ENCODE measurements at places on chromosomes 11 and 22.

- DNase-seq: no peak
Observed at GRCh38 chr22:20744456-20744855, 29.5 kb upstream of the SERPIND1 start.

- DNase-seq: no peak
Observed at GRCh38 chr11:103486604-103487003, 377.4 kb downstream of the DYNC2H1 start.

DNA sequence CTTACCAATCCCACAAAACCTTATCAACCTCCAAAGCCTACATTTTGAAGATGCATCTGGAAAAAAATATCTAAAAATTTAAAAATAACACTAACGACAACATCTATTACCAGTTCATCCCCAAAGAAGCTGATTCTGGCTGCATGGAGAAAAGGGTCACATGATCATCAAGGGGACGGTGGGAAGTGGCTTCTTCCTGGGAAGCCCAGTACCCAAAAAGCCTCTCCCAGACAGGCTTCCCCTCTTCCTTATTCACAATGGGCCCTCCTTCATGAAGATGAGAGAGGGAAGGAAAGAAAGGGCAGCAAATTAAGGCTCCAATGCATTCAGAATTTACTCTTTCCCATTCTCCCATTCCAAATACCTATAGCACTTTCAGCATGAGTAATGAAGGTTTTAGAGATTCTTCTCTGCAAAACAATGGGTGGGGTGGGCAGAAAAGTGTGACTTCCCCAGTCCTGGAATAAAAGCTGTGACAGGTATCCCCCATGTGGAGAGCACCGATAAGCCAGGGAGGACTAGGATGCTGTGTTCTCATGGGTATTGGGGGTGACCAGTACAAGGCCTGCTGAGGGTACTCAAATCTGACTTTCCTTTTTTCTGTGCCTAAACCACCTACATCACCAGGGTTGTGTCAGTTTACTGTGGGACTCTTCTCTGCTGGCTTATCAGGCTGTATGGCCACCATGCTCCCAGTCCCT, 88.2 kb downstream of the SIK3 start:
- DNase-seq: no peak

GRCh38 chr11:73388265-73389133, 12.3 kb downstream of the RELT start:
- DNase-seq: no peak

GRCh38 chr22:43230971-43231723, 44.2 kb upstream of the TTLL12 start:
- peak; percentile 69 for DNase-seq

- no peak for DNase-seq
Observed at GRCh38 chr11:118659953-118660680, 19.3 kb downstream of the TREH start.

GRCh38 chr22:35842954-35843353, 125.3 kb downstream of the APOL5 start:
- no peak for DNase-seq

DNA sequence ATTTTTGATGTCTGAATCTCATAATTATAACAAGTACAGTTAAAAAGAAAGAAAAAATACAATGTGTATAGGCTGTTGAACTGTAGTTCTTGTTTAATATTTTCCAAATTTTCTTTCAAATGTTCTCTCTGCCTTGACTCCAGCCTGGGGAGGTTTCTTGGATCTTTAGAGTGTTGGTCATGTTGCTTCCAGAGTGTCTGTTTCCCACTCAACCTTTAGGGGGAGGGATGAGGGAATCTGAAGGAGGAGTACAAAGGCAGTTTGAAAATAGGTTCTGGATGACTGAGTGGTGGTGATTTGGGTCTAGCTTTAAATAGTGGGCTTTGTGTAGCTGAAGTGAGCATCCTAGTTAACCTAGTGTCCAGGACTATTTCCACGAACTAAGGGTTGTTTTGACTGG, 2.0 kb downstream of the CTNND1 start:
- no peak for DNase-seq

DNA sequence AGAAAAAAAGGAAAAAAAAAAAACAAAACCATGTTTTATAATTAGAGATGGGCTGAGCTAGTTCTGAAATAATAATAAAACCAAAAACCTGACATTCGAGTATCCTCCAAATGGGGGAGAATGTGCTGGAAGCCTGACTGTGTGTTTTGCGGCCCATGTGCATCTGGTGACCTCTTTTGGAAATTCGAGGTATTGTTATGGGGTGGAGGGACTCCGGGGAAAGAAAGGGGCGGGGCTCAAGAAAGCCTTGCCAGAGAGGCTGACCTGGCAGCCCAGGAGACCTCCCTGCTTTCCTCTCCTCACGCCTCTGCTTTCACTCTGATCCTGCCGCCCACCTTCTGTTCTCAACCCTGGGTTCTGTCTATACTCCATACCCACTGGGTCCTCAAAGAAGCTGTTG, 72.9 kb downstream of the CTTN start:
- no peak for DNase-seq

GRCh38 chr11:35073691-35074419, 65.1 kb upstream of the CD44 start:
- DNase-seq: peak; percentile 37

DNA sequence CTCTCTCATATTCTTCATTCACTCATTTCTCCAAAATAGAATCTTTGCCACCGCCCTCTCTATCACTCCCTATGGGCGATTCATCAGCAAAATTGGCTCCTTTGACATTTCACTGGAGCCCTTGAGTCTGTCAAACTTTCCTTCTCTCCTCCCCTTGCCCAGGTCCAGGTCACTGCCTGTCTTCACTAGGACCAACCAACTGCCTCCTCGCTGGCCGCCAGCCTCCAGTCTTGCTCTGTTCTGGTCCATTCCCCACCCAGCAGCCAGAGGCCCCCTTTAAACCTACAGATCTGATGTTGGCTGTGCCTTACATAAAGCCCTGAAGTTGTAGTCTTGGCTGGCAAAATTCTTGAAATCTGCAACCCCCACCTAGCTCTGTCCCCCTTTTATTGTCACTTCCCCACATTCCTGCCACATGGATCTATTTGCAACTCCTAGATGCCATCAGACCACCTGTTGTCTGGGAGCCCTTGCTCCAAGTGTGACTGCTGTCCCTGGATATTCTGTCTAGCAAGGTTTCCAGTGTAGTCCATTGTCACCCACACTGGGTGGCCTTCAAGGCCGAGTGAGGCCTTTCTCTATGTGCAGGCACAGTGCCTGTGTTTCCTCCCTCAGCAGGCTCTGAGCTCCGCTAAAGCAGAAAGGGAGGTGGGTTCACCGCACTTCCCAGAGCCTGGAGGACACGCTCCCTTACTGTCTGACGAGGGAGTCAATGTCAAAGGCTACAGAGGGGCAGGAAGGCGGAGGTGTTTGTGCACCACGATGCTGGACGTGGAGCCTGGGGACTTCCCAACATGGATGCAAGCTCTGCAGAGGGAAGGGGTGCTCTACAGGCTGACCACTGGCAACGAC, 25.5 kb downstream of the MYEOV start:
- no peak for DNase-seq

DNA sequence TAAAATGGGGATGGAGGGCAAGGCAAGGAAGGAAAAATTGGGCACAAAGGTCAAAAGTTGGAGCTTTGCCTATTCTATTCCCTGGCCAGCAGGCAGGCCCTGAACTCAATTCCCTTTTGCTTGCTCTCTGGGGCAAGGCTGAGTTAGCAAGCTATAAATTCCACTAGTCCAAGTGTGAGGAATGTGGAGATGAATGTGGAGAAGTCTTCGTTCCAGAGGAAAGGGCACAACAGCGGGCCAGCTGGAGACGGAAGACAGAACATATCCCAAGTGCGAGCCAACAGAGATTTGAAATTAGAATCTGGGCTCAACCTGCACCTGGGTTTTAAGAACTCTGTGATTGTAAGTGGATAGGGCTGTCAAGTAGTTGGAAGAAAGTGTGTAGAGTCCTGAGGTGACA, 29.5 kb upstream of the FZD4 start:
- no peak for DNase-seq

DNA sequence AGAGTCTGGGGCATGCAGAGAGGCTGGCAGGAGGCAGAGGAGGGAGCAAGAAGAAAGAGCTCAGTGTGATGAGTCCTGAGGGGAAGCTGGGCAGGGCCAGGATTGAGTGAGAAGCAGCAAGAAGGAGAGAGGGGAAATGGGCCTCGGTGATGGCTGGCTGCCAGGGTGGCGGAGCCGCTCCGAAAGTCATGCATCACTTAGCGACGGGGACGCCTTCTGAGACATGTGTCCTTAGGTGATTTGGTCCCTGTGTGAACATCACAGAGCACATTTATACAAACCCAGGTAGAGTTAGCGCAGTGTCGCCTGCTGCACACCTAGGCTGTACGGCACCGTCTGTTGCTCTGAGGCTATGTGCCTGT, 15.1 kb downstream of the TBC1D22A start:
- DNase-seq: peak; percentile 39

- no peak for DNase-seq
Observed at GRCh38 chr11:11186249-11186648, 166.8 kb downstream of the CSNK2A3 start.

DNA sequence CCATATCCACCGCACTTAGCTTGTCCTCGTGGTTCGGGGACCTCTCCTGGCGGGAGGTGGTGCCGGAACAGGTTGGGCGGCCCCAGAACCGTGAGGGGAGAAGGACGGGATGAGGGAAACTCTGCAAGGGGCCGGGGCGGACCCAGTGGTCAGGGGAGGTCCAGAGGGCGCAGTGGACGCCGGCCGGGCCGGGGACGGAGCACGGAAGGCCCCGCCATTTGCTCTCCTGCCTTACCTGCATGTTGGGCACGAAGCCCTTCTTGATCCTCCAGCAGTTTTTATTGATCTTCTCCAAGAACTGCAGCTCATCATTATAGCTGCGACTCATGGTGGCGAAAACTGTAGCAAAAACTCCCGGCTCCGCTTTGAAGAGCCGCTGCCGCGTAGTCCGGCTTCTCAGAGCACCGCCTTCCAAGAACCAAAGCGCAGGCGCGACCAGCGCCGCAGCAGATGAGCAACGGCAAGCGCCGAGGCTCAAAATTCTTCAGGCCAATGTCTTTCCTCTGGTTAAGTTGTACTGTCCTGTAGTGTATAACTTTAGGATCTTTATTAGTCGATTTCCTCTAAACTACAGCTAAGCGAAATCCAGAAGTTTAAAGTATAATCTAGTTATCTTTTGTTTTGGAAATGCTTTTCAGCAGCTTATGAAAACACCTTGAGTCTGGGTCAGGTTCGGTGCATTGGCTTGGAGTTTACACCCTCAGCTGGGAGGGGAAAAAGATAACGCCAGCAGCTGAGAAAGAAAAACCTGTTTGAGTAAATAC, at the start of gene RTCB:
Gene RTCB, minus strand, starts transcription at position 419 of the 764 bp plus-strand sequence. Its CDS starts 91 bp downstream, at position 328.
- peak; percentile 96 for DNase-seq

DNA sequence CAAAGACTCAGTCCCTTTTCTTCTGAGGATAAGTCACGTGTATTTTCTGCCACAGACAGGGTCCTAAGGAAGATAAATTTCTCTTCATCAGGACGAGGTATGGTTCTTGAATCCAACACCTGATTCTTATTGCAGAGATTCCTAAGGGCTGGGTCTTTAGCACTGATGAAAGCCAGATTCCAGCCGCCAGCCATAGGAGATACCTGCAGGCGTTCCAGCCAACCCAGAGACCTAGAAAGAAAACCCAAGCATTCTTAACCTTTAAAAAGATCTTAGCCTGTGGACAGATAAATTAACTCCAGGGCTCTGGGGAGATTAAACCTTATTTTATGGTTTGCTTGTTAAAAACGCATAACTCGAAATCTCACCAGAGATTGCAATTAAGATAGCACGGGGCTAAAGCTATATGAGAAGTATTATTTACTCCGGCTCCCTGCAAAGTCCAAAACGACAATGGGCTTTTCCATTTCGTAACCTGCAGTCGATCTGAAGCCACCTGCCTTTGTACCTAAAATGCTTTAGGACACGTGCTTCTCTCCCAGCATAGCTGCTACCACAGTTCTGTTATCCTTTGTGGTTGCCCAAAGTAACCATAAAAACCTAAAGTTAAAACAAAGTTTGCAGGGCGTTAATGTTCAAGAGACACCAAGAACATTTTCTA, 104.5 kb downstream of the NXPE2 start:
- DNase-seq: no peak

DNA sequence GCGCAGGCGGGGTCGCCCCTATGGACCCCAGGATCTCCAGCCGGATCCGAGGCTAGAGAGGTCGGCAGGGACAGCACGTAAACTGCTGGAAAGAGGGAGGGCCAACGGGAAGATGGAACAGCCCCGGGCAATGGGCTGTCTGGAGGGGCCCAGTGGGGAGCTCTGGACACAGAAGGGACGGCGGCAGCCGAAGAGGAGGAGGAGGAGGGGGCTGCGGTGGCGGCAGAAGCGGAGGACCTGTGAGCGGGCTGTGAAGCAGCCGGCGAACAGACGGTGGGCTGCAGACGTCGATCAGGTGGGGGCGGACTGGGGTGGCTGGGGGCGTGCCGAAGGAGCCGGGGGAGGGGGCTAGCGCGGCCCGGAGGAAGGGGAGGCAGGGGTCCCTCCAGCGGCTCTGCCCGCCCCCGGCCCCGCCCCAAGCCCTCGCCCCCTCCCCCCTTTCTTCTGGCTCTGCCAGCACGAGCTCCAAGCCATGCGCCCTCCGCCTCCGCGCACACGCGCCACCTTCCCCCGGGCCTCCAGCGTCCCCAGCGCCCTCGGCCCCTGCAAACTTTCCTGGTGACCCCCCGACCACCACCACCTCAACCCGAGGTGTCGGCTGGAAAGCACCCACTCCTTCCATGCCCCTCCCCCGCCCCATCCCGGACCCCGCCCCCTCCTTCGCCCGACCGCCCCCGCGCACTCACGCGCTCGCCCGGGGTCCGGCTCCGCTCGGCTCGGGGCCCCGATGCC, 432 bp downstream of the TNKS1BP1 start:
- peak; percentile 8 for DNase-seq

- DNase-seq: no peak
Observed at GRCh38 chr22:26134654-26135330, 34.5 kb upstream of the SEZ6L start.

GRCh38 chr11:63775191-63775590, 6.6 kb upstream of the ZFTA start:
- no peak for DNase-seq

DNA sequence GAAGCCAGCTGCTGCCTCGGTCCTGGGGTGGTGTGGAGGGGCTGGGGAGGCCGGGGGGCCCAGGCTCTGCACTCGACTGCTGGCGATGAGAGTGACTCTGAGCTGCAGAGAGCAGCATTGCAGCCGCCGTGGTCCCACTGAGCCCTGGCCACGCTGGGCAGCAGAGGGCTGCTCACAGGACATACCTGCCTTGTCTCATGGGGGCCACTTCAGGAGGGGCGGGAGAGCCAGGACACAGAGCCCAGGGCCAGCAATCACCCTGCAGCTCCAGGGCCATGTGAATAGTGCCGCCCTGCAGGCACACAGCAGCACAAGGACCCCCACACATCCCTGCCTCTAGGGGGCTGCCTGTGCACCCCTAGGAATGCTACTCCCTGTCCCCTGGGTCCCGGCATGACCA, 147.0 kb downstream of the CRYBB2 start:
- no peak for DNase-seq

GRCh38 chr22:19431649-19432132, at the start of gene HIRA:
Gene HIRA, minus strand, starts transcription at chr22:19431733. Its CDS starts 257 bp downstream, at chr22:19431476.
- DNase-seq: peak; percentile 90

- DNase-seq: peak; percentile 43
Observed at GRCh38 chr22:20244691-20245576, 23.2 kb downstream of the RTN4R start.

GRCh38 chr22:22111267-22111751, 128.7 kb upstream of the TOP3B start:
- DNase-seq: peak; percentile 48

- no peak for DNase-seq
Observed at GRCh38 chr11:21364866-21365624, 695.7 kb downstream of the NELL1 start.

Measured in activated naive CD4-positive, alpha-beta T cell treated with Interleukin-2 at 50 U/mL for 16 hours (primary cell).